ENCODE measurements at places on chromosomes 13 and 19.

DNA sequence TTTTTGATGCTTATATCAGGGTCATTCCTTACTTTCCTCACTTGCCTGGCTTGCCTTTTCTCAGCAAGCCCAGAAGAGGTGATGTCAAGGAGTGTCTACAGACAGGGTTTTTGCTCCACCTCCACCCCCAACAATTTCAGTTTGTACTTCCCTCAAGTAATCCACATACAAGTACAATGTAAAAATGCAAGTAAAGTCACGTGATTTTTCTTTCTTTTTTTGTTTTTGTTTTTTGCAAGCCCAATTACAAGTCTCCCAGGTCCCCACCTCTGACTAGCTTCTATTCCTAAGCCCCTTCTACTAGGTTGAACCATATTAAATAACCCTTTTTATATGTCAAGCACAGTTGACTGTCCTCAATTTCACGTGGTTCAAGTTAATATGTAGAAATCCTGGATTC lies 579.6 kb downstream of the DIAPH3 start:
- no peak for DNase-seq

- no peak for DNase-seq
Measured at GRCh38 chr19:3687774-3688706, 12.2 kb downstream of the PIP5K1C start.

DNA sequence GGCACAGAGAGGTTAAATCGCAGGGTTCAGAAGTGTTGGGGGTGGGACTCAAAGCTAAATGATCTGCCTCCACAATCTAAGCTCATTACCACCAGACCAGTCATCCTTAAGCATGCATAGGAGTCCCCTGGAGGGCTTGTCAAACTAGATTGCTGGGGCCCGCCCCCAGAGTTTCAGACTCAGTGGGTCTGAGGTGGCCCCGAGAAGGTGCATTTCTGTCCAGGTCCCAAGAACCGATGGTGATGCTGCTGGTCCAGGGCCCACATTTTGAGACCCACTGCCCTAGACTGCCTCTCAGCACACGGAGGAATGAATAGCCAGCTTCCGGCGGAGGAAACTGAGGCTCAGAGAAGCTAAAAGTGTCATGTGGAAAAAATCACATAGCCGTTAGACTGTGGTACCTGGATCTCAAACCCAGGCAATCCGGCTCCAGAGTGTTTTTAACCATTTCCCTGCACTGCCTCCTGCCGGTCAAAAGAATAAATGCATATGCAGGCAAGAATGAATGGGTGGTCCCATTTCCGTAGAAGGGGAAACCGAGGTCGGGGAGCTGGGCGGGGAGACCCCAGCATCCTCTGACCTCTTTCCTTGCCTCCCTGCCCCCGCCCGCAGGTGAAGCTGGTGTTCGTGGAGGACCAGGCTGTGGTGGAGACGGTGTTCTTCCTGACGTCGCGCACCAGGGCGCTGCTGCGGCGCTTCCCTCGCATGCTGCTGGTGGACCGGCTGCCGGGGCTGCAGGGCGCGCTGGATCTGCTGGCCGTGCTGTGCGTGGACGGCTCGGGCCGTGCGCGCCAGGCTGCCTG lies 23.8 kb downstream of the ZSWIM9 start:
- peak; percentile 3 for DNase-seq

DNA sequence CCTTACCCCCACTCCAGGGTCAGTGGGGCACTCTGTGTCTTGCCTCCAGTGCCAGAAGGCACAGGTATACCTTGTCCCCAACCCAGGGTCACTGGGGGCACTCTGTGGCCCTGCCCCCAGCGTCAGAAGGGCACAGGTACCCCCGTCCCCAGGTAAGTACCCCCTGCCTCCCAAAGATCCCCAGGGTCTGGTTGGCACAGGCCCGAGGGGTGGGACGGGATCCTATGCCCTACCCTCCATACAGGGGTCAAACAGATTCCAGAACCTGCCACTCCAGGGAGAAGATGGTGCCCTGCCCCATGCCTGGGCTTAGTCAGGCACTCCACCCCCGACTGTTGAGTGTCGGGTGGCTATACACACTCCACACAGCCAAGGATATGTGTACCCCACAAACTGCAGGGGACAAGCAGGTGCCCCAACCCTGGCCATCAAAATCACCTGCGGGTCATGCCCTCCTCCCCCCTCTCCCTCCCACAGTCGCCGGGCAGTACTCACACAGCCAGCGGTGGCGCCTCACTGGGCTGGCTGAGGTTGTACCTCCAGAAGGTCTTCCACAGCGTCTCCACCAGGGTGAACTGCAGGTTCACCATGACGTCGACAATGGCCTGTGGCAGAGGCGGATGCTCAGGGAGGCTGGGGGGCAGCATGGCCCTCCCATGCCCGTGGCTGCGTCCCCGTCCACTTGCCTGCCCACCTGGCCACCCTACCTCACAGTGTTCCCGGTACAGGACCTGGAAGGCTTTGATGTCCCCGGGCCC lies 13.8 kb downstream of the DCAF15 start:
- DNase-seq, result no peak

DNA sequence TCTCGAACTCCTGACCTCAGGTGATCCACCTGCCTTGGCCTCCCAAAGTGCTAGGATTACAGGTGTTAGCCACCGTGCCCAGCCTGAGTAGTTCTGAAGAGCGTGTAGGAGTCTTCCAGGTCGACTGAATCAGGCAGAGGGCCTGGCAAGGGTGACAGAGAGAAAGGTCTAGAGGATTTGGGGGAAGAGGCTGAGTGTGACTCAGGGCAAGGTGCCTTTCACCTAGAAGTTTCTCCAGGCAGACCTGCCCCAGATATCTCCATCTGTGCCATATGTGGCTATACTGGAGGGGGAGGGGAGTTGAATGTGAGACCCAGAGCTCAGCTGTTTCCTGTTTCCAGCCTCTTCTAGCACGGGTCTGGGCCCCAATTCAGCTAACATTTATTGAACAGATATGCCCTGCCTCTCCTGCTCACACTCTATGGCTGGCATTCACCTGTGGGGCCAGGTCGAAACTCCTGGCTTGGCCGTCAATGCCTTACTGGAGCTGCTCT lies 1.3 kb downstream of the CCDC159 start:
- no peak for DNase-seq

DNA sequence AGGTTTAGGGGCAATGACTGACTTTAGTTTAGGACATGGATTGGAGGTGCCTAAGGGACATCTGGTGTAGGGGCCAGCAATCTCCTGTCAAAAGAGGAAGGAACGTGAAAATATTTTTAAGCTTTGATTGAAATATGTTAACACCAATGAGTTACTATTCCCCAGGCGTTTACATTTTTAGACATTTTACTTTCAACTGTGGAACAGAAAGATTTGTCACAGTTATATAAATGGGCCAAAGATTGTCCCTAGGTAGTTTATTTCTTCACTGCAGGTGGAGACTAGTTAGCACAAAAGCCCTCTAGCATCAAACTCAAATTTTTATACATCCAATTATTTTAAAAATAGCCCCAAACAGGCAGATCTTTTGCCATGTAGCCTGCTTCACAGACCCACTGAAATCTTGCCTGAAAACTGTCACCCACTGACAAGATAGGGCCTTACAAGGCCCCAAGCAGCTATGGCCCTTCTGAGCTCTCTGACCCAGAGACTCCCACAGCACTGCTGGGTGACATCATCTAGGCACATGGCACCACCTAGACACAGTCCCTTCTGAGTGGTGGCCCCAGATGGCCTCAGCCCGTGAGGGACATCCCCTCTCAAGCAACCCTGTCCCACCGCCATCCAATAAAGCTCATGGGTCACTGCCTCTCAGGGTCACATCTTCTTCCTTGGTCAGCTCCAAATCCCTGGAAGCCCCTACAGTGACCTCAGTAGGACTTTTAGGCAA lies 64.8 kb upstream of the DOCK9 start:
- no peak for DNase-seq

GRCh38 chr19:21707065-21707464 lies 60.3 kb downstream of the ZNF100 start:
- no peak for DNase-seq

GRCh38 chr19:30428092-30428680 lies 56.0 kb downstream of the ZNF536 start:
- DNase-seq, result no peak

GRCh38 chr13:78372581-78372980 lies 230.8 kb downstream of the POU4F1 start:
- DNase-seq, result no peak

- no peak for DNase-seq
Measured at GRCh38 chr13:110546926-110547325, 14.6 kb downstream of the RAB20 start.

GRCh38 chr19:384799-385169 lies 24.2 kb downstream of the C2CD4C start:
- DNase-seq, result no peak

GRCh38 chr13:73450583-73450982 lies 391.8 kb downstream of the KLF5 start:
- DNase-seq, result no peak

- DNase-seq, result no peak
Measured at GRCh38 chr19:51257471-51257870, 6.6 kb downstream of the SIGLECL1 start.

DNA sequence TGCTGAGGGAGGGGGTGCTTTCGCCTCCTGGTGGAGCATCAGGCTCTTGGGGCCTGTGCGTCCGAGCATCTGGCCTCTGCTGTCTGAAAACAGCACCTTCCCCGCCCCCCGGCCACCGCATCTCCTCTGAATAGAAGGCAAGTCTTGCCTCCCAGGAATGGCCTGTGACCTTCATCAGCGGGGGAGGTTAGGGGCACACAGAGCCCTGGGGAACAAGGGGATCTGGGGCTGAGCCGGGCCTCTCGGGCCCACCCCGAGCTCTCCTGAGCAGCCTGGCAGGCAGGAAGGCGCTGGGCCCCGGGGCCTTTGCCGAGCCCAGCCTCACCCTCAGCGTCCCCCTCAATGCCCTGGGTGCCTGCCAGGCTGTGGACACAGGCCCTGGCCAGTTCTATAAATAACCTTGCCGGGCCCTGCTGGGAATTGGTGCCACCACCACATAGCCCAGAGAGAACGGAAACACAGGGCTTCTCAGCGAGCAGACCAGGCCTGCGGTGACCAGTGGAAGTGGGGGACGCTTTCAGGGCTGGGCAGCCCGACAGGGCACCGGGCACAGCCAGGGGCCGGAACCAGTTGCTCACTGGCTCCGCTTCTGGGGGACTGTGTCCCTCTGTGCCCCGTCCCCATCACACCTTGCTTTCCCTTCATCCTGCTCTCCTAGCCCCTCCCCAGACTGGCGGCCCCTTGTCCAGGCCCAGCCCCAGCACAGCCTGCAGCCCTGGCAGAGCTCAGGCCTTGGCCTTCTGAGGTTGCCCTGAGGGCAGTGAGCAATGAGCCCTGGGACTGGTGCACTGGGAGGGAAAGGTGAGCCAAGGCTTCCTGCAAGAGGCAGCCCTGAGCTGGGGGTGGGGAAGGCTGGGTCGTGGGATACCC lies 9.5 kb downstream of the STK11 start:
- DNase-seq, result no peak

GRCh38 chr13:97901716-97902115 lies 51.8 kb upstream of the IPO5 start:
- no peak for DNase-seq

- no peak for DNase-seq
Measured at GRCh38 chr13:32790731-32791130, 204.5 kb downstream of the PDS5B start.

GRCh38 chr13:47592256-47592655 lies 408.8 kb downstream of the SUCLA2 start:
- no peak for DNase-seq

DNA sequence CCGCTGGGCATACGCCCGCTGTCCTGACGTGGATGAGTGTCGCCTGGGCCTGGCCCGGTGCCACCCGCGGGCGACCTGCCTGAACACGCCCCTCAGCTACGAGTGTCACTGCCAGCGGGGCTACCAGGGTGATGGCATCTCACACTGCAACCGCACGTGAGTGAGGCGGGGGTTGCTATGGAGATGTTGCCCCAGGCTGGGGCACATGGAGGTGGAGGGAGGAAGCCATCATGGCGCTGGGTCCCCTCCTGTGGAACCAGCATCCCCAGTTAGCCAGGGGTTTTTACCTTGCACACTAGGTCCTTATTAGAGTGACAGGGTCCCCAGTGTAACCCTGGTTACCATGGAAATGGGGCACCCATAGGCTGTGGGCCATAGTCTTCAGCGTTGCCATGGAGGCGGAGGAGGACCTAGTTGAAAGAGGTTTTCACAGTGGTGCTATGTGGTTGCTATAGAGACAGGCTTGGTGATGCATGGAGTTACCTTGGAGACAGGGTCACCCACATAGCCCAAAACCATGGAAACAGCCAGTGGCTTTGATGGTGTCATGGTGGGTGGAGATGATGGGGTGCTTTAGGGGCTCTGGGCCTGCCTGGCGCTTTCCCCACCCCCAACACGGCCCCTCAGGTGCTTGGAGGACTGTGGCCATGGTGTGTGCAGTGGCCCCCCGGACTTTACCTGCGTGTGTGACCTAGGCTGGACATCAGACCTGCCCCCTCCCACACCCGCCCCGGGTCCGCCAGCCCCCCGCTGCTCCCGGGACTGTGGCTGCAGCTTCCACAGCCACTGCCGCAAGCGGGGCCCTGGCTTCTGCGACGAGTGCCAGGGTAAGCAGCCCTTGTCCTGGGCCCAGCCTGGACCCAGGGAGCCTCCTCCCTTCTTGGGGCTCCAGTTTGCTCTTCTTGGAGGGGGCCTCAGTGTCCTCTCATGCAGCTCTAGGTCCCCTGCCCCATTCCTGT lies 27.1 kb downstream of the MEGF8 start:
- DNase-seq, result peak; percentile 38

- peak; percentile 71 for DNase-seq
Measured at GRCh38 chr19:35879770-35880317, 11.5 kb downstream of the APLP1 start.

DNA sequence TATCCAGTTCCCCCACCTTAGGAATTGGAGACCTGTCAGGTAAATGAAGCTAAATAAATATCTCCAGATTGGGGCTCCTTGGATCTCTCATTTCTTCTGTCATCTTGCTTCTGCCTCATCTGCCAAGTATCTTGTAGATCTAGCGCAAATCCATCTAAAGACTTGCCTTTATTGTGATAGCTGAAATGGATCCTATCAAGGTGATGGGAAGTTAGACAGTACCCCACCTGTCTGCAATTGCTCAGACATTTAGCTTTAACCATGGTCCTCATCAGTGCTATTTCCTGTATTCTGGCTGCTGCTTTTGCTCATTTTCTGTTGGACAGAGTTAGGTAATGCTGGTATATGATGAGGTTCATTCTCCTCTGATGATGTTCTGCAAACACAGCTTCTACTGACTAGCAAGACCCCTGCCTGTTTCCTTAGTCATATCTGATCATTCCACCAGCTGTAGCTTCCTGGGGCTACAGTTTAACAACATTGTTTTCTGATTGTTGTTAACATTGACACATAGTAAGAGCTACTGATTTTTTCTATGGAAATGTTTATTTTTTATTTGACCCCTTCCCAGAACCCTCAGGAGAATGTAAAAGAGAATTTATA lies 340.0 kb downstream of the DCT start:
- DNase-seq, result no peak

DNA sequence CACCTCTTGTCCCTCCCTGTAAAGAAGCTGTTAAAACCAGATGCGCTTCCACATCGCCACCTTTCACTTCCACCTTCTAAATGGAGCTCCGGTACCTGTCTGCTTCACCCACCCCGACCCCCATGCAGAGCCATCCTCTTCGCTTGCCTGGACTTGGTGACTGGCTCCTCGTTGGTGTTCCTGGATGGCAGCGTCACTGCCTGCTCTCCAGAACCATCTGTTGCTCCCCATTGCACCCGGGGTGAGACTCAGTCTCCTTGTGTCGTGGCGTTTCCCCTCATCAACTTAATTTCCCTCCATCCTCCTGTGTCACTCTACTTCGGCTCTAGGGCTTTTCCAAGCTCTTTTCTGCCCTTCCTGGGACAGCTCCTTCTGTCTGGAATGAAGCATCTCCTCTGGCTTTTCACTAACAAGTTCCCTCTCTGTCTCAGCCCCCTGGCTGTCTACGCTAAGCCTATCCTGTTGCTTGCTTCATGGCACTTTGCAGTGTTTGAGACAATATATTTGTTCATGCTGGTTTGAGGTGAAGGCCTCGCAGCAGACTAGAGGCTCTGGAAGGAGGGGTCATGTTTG lies 10.3 kb downstream of the CEBPG start:
- DNase-seq, result no peak

All from CD4-positive, alpha-beta T cell treated with Interferon gamma for 1 hour (primary cell).